ENCODE measurements at places on chromosomes 4 and X. TPM values are rescaled to one million over a fixed set of nuclear protein-coding genes. Genes with fewer than 3 reads are reported as not detected.
A peak's percentile ranks its signal among the peaks of the same experiment; 100 is the strongest.

Gene CBR4
- 13.6 TPM for total RNA-seq

Gene CXorf49B
- total RNA-seq, result not detected

Gene CLDN22
- total RNA-seq, result not detected

Gene TMEM150C
- total RNA-seq, result 3.5 TPM

Gene ASB12
- not detected for total RNA-seq

- no peaks in the 10 kb centered on the region for H3K36me3 ChIP-seq
- H3K27ac ChIP-seq, result no peak overlapping the region
- no peaks in the 10 kb centered on the region for H3K4me1 ChIP-seq
- H3K4me3 ChIP-seq, result peak overlapping the region; percentile 71
- ATAC-seq, result no peak
Observed at GRCh38 chrX:13690836-13691235, 1.9 kb downstream of the RAB9A start.

DNA sequence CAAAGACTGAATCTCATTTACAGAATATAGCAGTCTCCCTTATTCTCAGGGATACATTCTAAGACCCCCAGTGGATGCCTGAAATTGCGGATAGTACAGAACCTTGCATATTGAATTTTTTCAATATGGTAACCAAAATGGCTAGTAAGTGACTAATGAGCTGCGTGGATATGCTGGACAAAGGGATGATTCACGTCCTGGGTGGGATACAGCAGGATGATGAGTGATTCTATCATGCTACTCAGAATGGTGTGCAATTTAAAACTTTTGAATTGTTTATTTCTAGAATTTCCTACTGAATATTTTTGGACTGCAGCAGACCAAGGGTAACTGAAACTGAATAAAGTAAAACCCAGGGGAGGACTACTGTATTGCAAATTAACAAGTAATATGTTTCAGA, 66.7 kb downstream of the STAG2 start:
- ATAC-seq, result no peak
- H3K27ac ChIP-seq, result no peak overlapping the region
- H3K27me3 ChIP-seq, result no peaks in the 10 kb centered on the region
- peaks cover 12% of the 10 kb centered on the region for H3K36me3 ChIP-seq

DNA sequence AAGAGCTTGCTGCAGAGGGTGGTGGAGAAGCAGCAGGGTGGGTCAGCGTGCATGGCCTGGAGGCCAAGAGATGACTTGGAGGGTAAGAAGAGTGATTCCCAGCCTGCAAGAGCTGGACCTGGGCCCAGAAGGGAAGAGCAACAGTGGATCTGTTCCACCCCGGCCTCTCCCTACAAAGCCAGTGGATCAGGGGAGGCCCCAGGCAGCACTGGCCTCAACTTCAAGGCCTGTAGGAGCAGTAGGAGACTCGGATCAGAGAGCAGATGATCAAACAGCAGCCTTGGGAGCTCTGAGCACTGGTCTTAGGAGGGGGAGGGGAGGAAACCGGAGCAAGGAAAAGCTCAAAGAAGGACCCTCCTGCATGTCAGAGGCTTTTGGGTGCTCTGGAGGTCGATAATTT, 7.6 kb downstream of the L1CAM start:
- no peaks in the 10 kb centered on the region for H3K4me1 ChIP-seq
- no peaks in the 10 kb centered on the region for H3K36me3 ChIP-seq
- no peak for ATAC-seq
- no peak overlapping the region for H3K27ac ChIP-seq

DNA sequence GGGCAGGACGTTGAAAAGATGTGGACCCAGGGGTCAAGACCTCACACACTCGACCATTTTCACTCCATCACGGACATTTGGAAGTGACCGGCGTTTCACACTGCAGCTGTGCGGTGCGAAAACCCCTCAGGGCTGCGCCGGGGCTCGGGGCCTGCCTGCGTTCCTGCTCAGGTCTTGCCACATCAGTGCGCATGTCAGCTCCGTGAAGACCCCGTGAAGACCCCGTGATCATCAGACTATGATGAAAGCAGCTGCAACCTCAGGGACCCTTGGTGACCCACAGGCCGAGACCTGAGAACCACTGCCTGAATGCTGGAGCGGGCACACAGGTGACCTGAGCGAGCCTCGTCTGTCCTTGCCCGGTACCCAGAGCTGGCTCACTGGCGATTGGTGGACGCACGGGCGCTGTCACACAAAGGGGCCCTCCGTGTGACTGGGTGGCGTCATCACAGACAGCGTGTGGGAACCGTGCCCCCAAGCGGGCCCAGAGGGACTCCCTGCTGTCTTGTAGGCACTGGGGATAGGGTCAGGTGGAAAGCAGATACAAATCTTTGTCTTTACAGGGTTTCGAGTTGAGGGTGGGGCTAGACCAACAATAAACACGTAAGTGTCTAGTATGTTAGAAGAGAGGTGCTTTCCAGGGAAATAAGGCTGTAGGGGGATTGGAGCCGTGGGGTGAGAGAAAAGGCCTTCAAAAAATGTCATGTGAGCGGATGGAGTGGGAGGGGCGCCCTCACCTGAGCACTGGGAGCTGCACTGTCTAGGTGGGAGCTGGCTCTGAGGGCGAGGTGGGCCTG, 12.7 kb downstream of the MSANTD1 start:
- no peaks in the 10 kb centered on the region for H3K27me3 ChIP-seq
- no peaks in the 10 kb centered on the region for H3K4me1 ChIP-seq
- no peak overlapping the region for H3K27ac ChIP-seq
- H3K4me3 ChIP-seq, result no peak overlapping the region

DNA sequence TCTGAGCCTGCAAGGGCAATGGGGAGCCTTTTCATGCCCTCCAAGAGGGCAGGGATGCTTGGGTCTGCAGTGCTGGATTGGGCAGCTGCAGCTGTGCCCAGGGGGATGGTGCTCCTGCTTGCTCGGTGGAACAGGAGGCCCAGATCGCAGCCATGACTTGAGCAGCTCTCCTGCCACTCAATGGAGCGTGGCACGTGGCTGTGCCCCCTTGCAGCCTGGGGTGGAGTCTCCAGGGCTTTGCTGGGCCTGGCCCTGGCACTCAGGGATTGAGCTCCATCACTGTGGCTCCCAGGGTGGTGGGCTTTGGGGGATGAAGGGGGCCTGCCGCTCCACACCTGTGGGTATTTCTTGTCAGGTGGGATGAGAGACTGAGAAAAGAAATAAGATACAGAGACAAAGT, 53.4 kb upstream of the IBSP start:
- no peaks in the 10 kb centered on the region for H3K4me1 ChIP-seq
- no peak overlapping the region for H3K4me3 ChIP-seq
- H3K36me3 ChIP-seq, result no peaks in the 10 kb centered on the region

- H3K27me3 ChIP-seq, result no peaks in the 10 kb centered on the region
- no peak overlapping the region for H3K27ac ChIP-seq
- no peak overlapping the region for H3K4me3 ChIP-seq
Observed at GRCh38 chr4:76279462-76279861, 27.1 kb upstream of the STBD1 start.

- H3K27ac ChIP-seq, result no peak overlapping the region
- no peak overlapping the region for H3K4me3 ChIP-seq
- no peak for ATAC-seq
- H3K36me3 ChIP-seq, result no peaks in the 10 kb centered on the region
Observed at GRCh38 chr4:89773805-89774204, 63.2 kb downstream of the SNCA start.

DNA sequence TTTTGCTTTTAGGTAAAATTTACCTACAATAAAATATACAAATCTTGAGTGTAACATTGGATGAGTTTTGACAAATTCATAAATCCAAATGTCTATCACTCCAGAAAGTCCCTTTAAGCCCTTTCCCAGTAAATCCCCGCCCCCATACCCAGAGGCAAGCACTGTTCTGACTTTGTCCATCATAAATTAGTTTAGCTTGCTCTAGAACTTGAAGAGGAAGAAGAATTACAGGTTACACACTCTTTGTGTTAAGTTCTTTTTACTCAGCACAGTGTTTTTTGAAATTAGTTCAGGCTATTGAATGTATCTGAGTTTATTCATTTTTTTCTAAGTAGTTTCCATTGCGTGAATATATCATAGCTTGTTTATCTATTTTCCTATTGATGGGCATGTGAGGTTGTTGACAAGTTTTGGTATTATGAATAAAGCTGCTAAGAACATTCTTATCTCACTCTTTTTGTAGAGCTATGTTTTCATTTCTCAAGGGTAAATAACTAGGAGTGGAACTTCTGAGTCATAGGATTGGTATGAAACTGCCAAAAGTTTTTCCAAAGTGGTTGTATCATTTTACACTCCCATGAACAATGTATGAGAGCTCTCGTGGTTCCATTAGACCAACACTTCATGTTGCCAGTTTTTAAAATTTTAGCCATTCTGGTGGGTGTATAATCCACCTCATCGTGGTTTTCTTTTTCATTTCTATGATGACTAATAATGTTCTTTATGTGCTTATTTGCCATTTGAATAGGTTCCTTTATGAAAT, 22.4 kb upstream of the HPSE start:
- H3K36me3 ChIP-seq, result no peaks in the 10 kb centered on the region
- ATAC-seq, result peak; percentile 53
- H3K27me3 ChIP-seq, result no peaks in the 10 kb centered on the region
- no peak overlapping the region for H3K4me3 ChIP-seq
- no peak overlapping the region for H3K27ac ChIP-seq
- H3K4me1 ChIP-seq, result no peaks in the 10 kb centered on the region

GRCh38 chr4:102535398-102536082, 34.4 kb downstream of the NFKB1 start:
- no peaks in the 10 kb centered on the region for H3K4me1 ChIP-seq
- no peak overlapping the region for H3K4me3 ChIP-seq
- no peaks in the 10 kb centered on the region for H3K27me3 ChIP-seq
- no peak overlapping the region for H3K27ac ChIP-seq
